Mucosa of descending colon (tissue), 3 donors: ENCODE measurements at places on chromosomes 12 and 14.

GRCh38 chr12:111155521-111155920 is 213.4 kb downstream of the PHETA1 start:
- DNase-seq = no peak

DNA sequence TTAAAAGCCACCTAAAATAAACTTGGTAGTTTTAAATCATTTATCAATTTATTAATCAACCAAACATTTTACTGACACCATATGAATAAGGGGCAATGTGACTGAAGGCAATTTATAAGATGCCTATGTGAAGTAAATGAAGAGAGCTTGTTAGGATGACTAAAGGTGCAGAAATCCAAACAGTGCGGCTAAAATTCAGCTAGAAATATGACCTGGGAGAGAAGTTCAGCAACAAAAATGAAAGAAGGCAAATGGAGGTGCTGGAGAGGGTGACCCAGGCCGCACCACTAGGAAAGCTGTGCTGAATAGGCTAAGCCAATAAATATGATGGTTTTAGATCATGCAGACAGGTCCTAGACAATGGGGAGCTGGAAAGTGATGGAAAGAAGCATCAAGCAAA is 403.7 kb downstream of the BTG1 start:
- no peak for DNase-seq

DNA sequence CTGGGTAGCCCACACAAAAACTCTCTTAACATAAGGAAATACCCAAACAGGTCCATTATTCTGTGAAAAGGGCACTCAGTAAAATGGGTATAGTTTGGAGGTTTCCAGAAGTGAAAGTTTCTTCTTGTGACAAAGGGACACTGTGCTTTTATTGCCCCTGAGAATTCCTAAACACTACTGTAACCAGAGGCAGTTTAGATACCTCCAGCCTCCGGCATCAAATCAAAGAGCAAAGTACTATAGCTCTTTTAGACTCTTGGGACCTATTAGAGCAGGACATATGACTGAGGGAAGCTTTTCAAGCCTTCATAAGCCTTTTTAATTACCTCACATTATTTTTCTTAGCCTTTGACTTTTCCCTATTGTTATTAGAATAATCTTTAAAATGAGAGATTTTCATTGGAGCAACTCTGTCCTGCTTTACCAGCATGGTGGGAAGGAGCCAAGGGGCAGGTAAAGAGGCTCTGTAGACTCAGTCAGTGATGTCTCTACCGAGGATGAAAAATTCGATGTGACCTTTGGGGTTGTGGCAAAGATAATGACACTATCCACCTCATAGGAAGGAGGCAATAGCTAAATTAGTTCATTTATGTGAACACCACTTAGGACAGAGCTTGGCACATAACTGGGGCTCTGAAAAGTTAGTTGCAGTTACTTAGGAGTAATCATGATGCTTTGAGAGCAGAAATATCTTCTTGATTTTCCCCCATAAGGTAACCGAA is 85.1 kb downstream of the IFNG start:
- no peak for DNase-seq

- DNase-seq = no peak
These were observed 73.7 kb downstream of the DCAF5 start for GRCh38 chr14:69079188-69079742.

DNA sequence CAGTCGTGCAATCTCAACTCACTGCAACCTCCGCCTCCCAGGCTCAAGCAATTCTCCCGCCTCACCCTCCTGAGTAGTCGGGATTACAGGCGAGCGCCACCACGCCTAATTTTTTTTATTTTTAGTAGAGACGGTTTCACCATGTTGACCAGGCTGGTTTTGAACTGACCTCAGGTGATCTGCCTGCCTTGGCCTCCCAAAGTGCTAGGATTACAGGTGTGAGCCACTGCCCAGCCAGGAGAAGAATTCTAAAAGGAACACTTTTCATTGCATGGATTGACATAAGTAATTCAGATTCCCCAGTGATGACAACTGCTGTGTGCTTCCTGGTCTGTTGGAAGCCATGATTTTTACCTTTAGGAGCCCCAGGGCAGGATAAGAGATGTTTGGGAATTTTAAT is 22.1 kb downstream of the DMAC2L start:
- DNase-seq = no peak

- DNase-seq = no peak
These were observed 1.1 kb upstream of the WDR89 start for GRCh38 chr14:63642656-63643382.

DNA sequence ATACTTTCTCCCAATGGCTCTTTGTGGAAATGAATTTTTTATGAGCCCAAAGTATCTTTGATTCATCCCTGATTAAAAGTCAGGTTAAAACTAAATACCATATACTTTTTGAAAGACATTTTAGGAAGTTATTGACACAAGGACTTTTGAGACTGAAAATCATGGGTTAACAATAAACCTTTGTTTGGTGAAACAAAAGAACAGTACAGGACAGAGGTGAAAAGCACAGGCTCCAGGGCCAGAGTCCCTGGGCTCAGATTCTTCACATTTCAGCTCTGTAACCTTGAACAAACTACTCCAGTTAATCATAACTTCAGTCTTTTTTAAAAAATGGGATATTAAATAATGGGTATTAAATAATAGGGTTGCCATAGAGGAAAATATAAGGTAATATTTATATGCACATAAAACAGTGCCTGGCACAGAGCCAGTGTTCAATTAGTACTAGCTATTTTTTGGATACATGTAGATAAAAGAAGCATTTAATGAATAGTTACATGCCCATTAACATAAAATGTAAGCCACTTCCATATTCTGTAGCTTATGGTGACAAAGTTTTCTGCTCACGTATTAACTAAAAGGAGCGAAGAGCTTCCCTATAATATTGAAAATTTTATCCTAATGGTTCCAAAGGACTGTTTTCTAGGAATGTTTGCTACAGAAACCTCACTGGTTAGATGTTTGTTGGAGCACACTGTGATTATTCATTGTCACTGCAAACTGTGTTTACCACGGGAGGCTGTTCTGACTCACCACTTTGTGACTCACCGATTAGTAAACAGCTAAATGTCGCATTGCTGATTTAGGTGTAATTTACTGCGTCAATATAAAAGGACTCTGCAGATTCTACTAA is 255.4 kb downstream of the DAD1 start:
- DNase-seq = no peak

DNA sequence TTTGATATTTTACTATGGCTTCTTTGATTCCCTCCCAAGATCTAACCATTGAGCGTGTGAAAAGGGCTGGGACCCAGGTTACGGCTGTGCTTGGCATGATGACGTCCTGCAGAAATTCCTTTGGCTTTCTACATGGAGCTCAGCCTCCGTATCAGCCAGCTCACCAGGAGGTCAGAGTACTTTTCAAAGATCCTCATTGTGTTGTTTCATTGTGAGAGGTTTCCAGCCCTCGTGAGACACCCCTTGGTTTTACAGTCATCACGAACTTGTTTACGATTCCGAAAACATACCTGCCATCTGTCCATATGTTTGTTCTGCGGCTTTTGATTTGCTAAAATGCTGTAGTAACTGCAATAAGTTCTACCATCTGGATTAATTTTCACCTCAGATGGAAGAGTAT is 453.1 kb downstream of the TMEM121 start:
- no peak for DNase-seq

GRCh38 chr12:50690925-50691324 is 73.0 kb upstream of the ATF1 start:
- no peak for DNase-seq

DNA sequence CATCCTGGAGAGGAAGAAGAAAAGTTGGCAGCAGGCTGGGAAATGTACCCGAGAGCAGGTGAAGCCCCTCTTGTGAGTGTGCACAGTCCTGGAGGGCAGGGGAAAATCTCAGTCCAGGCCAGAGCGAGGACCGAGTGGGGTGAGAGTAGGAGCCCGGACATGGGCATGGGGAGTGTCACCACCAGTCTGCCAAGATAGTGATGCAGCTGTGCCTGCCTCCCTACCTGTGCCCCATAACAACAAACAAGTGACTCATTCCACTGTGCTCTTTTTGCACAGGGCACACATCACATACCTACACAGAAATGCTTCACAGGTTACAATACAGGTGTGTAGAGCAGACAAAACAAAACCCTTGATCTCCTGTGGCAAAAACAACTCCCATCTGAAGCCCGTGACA is 205.9 kb upstream of the PELI2 start:
- no peak for DNase-seq

DNA sequence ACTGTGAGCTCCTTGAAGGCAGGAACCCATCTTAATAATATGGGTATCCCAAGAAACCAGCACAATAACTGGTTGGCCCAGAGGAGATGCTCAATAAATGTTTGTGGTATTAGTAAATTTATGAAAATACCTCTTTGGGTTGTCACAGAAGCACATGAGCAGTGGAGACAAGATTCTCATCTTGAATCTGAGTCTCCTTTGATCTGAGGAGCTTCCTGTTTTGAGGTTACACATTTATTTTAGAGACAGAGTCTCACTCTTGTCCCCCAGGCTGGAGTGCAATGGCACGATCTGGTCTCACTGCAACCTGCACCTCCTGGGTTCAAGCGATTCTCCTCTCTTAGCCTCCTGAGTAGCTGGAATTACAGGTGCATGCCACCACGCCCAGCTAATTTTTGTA is 247.4 kb downstream of the NRXN3 start:
- no peak for DNase-seq

GRCh38 chr12:48075832-48076231 is 30.0 kb downstream of the SENP1 start:
- no peak for DNase-seq

- no peak for DNase-seq
These were observed 796 bp upstream of the POP5 start for GRCh38 chr12:120581998-120582397.

DNA sequence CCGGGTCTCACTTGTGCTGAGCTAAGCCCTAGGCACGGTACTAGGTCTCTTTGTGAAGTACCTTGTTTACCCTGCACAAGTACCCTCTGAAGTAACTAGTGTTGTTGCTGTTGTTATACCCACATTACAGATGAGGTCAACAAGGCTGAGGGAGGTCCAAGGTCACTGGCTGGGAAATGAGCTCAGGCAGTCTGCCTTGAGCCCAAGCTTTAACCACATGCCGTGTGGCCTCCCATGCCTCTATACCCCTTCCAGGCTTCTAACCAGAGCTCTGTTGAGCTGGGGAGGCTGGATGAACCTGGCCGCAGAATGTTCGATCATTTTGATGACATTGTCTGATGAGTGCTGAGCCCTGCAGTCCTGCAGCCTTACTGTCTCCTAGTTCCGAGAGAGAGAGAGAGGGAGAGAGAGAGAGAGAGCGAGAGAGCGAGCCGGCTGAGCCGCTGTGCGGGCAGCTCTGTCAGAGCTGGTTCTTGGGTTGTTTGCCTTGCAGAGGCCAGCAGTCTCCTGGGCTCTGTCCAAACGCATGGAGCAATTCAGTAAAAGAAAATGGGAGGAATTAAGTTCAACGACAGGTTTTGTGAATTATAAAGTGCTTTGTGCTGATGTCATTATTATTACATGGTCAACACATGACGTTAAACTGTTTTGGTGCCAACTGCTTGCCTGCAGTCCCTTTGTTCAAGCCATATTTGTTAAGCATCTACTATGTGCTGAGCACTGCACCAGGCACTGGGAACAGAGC is 13.1 kb downstream of the JDP2 start:
- no peak for DNase-seq

- DNase-seq = no peak
These were observed 122.2 kb downstream of the PIWIL1 start for GRCh38 chr12:130459916-130460315.

- peak; percentile 67 for DNase-seq
These were observed 36.6 kb downstream of the KRT80 start for GRCh38 chr12:52155048-52155868.

DNA sequence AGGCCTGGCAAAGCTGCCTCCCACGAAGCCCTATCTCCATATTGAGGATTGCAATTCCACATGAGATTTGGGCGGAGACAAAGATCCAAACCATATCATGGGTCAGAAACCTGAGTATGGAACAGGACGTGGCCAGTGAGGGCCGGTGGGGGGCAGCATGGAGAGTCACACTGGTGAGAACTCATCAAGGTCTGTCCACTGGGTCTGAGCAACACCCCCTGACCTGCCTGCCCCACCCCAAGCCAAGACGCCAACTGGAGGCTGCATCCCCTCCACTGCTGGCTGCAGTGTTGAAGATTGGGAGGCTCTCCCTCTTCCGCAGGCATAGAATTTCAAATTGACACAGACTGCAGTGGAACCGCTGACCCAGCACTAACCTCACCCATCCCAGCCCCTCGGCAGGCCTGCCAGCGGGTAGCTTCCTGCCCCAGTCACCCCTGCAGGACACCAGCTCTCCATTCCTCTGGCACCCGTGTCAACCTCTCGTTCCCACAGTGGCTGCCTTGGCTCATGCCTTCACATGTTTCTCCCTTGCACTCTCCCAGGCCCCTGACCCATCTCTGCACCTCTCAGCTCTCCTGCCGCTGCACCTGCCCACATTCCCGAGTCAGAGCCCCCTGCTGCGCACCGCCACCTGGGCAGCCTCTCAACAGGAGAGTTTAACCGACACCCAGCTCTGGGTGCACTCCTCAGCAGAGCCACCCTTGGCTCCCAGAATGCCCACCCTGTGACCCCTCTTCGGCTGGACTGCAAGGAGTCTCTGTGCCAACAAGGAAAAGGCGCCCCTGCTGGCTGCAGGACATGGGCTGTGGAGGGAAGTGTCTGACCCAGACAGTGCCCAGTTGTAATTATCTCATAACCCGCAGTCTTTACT is 45.2 kb upstream of the PPP2R5C start:
- no peak for DNase-seq

- no peak for DNase-seq
These were observed 436.2 kb downstream of the CCDC91 start for GRCh38 chr12:28626504-28626903.

- no peak for DNase-seq
These were observed 73.8 kb downstream of the PRKCH start for GRCh38 chr14:61395115-61395725.

DNA sequence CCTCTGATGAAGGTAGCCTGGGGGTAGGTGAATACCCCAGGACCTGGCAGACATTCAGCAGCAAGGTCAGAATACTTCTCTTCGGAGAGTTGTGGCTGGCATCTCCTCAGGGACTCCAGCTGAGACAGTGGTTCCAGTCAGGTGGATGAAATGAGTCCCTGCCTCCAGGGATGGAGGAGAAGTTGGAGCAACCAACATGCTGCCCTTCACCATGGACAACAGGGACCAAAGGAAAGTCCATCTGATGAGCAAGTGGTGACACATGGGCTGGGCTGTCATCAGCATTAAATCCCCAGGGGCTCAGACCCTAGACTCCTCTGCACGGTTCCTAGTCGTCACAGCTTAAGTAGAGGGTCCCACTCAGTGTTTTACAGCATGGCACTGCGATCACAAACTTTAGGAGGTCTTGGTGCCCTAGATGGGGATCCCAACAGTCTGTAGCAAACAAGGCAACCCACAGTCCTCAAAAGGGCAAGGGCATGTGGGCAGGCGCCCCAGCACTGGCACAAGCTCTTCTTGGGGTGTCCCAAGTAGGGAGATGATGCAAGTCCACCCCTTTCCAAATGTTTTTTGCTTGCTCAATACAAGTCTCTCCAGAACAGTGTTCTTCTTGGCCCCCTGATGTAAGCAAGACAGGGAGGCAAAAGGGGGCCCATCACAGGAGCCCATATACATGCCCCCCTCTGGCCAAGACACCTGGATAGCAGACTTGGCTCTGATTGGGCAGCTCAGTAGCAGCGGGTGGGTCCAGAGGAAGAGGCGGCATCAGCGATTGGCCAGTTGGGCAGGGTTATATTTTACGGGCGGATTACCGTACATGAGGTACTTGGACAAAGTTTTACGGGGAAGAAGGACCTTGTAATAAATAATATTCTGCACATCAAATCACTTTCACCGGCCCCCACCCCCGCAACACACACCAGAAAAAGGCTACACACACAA is 10.8 kb upstream of the CDH24 start:
- peak; percentile 28 for DNase-seq
